ENCODE measurements at places on chromosomes 2 and 18. TPM values are rescaled to one million over a fixed set of nuclear protein-coding genes. Genes with fewer than 3 reads are reported as not detected.

Gene DCDC2C
- not detected for total RNA-seq

Gene SCN7A
- 71.0 TPM for total RNA-seq

Gene OSGEPL1
- total RNA-seq: 18.0 TPM

Gene MOCOS
- 0.31 TPM for total RNA-seq

Gene CDH2
- 6.5 TPM for total RNA-seq

Gene IL37
- not detected for total RNA-seq

Gene SULT1C4
- total RNA-seq: 34.4 TPM

Gene TNFAIP6
- total RNA-seq: 10.8 TPM

Gene IL36A
- 0.72 TPM for total RNA-seq

Gene ADRA2B
- total RNA-seq: 5.2 TPM

Gene ASIC4
- 0.10 TPM for total RNA-seq

Gene BCL11A
- total RNA-seq: 19.9 TPM

GRCh38 chr18:59697236-59697932 is at the start of gene CCBE1:
Gene CCBE1 (minus strand): TSS chr18:59697423.
- peak; percentile 76 for DNase-seq

- no peak for DNase-seq
These were observed 108.0 kb downstream of the DPP4 start for GRCh38 chr2:161965994-161966393.

GRCh38 chr2:48694149-48694548 is 61.4 kb downstream of the LHCGR start:
- DNase-seq: no peak

GRCh38 chr2:79189465-79189864 is 29.9 kb upstream of the REG3A start:
- DNase-seq: no peak

- peak; percentile 68 for DNase-seq
These were observed 365 bp downstream of the CUL3 start for GRCh38 chr2:224584785-224585210.

GRCh38 chr2:191412353-191412752 is 167.1 kb downstream of the MYO1B start:
- no peak for DNase-seq

- DNase-seq: peak; percentile 24
These were observed 371.9 kb downstream of the STK39 start for GRCh38 chr2:167875529-167875928.

DNA sequence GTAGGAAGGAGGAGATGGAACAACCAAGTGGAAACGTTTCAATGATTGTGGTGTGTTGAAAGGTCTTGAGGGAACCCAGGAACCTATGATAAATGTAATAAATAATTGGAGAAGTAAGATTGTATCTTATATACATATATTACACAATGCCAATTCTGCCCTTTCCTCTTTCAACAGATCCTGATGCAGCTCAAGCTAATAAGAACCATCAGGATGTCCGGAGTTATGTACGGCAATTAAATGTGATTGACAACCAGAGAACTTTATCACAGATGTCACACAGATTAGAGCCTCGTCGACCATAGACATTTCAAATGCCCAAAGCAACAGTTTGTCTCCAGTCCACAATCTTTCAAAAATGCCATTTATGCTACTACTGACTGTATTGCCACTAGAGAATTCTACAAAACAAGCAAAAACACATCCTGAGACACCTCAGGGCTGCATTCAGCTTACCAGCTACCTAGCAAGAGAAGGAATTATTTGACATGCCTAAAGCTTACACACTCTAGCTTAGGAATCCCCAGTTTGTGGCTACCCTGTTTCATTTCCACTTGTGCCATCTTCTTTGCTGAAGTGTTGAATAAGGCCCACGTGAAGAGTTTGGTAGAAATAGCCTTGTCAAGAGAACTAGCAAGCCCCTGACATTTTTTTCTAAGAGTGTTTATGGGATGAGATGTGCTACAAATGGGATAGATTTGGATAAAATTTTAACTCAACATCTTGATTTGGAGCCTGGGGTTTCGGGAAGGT is 24.0 kb upstream of the MAP3K20 start:
- DNase-seq: no peak

DNA sequence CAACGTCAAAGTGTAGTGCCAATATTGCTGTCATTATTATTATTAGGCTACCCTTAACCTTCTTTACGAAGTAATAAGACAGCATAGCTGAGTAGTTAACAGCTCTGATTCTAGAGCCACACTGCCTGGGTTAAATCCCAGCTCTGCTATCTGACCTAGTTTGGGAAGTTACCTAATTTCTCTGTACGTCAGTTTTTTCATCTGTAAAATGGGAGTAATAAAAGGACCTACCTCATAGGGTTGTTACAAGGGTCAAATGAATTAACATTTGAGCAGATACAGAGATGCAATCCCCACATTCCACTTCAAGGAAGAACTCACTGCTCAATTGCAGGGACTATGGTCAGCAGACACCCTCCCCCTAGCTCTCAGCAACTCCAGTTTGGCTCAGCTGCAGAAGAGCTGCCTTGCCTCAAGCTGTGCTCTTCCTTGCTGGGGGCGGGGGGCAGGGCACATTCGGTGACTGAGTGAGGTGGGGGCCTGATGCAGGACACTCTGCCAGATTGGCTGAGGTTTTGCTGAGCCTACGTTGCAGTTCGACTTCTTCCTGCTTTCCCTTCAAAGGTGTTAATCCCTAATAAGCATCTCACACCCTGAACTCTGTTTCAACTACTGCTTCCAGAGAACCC is 11.0 kb upstream of the LGALSL start:
- no peak for DNase-seq

- DNase-seq: peak; percentile 28
These were observed 95.3 kb upstream of the ALKAL2 start for GRCh38 chr2:383178-383577.

- DNase-seq: no peak
These were observed 91.6 kb downstream of the ZNF407 start for GRCh38 chr18:74689251-74689650.

- DNase-seq: no peak
These were observed 3.5 kb downstream of the ADCYAP1 start for GRCh38 chr18:907885-908757.

DNA sequence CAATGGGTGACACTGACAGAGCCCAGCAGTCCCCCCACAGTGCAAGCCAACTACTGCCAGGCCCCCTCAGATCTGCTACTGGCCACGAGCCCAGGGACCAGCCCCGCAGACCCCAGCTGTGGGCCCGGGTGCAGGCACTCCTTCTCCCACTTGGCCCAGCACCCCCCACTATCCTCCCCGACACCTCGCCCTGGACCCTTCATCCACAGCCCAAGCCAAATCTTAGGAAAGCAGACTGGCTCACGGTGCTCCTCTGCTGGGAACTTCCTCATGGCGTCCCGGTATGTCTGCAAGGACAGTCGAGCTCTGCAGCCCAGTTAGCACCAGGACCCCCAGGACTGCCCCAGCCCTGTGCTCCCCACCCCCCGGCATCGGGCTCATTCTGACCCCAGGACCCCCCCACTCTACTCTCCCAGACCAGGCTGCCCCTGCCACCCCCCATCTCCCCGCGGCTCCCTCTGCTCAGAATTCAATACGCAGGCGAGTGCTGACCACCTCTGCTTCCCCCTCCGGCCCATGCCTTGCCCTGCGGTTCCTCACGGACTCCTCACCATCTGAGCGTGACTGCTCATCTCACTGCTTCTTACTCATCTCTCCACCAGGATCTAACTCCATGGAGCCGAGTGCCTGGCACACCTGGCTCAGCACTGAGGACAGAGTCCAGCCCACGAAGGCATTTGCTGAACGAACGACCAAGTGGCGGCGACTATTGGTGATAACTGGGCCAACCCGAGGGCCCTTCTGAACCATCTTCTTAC is 85.7 kb downstream of the PXDN start:
- DNase-seq: no peak

GRCh38 chr18:79662034-79662433 is 17.6 kb upstream of the CTDP1 start:
- DNase-seq: no peak

- DNase-seq: no peak
These were observed 2.6 kb downstream of the TRAK2 start for GRCh38 chr2:201448701-201449100.

DNA sequence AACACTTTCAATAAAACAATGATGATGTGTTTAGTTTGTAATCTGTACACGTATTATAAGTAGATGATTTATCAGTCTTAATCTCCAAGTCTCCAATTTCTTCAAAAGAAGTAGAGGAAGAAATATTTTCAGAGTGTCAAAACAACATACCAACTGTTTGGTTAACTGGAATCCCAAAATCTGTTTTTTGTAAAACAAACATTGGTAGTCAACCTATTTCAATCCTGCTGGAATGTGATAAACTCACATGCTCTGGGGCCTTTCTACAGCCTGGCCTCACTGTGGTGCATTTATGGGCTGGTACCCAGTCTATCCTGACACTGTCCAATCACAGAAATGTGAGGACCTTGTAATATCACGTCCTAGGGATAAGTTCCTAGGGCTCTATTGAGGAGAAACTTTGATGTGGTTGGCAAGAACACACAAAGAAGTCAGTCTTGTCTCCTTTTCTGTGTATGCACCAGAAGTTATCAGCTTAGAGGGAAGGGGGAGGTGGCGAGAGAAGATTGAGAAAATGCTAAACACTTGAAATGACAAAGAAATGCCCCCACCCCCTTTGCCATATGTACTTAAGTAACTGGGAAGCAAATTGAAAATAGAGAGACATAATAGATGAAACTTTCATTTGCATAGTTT is 47.2 kb downstream of the PRKRA start:
- peak; percentile 24 for DNase-seq

DNA sequence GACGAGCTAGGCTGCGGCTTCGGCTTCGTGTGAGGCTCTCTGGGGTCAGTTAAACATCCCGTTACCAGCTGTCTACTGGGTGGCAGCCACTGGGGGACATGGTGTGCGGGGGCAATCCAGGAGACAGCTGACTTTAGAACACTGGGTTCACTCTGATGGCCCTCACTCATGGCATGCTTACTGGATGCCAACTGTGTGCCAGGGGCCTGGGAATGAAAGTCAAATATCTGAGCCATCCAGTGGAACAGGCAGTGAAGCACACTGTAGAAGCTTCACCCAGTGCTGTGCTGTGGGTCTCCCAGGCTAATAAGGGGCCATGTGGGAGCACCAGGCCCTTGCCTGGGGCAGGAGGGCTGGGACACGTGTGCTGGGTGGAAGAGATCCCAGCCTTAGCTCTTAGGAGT is 48.3 kb downstream of the GLI2 start:
- DNase-seq: no peak

- DNase-seq: peak; percentile 87
These were observed 190.1 kb upstream of the TNP1 start for GRCh38 chr2:217049956-217050355.

- DNase-seq: no peak
These were observed 4.8 kb upstream of the YES1 start for GRCh38 chr18:816869-817268.

GRCh38 chr2:176934869-176935415 is 277.7 kb upstream of the HNRNPA3 start:
- peak; percentile 61 for DNase-seq

DNA sequence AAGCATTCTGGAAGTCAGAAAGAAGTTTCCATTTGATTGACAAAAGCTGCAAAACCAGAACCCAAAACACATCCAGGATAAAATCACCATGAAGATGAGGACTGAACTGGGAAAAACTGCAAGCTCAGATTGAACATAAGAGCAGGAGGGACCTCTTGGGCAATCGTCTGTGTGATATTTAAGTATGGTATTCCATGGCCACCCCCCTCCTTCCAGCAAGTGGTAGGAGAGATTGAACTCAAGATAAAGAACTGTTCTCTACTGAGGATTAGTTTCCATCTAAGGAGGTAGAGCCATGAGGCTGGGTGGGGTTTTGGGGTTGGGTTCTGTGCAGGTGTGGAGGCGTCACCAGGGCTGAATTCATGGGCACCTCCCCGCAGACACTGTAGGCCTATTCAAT is 251.1 kb downstream of the NCKAP5 start:
- DNase-seq: no peak

DNA sequence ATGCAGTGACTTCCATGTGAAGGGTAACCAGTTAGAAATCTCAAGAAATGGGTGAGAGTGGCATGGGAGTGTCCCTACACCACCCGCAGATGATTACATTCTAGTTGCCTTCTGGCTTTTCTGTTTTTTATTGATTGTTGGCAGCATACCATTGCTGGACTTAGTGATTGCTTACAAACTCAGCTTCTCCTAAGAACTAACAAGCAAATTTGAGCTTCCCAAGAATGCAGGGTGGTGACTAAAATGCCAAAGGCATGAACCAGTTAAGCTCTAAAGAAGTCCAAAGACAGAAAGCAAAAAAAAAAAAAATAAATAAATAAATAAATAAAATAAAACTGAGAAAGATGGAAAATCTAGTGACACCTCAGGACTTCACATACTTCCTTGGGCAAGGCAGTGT is 245.5 kb upstream of the PARD3B start:
- no peak for DNase-seq

GRCh38 chr2:217360781-217361482 is 501.1 kb upstream of the TNP1 start:
- DNase-seq: no peak

GRCh38 chr18:36633961-36634412 is 194.8 kb downstream of the TPGS2 start:
- DNase-seq: no peak

DNA sequence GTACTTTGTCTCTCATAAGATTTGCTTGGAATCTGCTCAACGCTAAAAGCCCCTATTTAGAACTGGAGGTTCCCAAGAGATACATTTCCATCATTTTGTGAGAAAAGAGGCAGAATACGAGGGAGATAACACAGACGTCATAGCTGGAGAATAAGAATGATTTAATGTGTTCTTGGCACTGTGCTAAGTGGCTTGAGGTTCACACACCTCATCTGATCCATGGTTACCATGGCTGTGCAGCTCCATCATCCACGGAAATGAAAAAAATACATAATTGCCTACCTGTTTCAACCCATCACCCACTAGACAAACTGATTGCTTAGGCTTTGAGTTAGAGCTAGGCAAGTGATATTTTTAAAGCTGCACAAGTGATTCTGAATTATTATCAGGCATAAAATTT is 227.6 kb downstream of the SLC8A1 start:
- no peak for DNase-seq

DNA sequence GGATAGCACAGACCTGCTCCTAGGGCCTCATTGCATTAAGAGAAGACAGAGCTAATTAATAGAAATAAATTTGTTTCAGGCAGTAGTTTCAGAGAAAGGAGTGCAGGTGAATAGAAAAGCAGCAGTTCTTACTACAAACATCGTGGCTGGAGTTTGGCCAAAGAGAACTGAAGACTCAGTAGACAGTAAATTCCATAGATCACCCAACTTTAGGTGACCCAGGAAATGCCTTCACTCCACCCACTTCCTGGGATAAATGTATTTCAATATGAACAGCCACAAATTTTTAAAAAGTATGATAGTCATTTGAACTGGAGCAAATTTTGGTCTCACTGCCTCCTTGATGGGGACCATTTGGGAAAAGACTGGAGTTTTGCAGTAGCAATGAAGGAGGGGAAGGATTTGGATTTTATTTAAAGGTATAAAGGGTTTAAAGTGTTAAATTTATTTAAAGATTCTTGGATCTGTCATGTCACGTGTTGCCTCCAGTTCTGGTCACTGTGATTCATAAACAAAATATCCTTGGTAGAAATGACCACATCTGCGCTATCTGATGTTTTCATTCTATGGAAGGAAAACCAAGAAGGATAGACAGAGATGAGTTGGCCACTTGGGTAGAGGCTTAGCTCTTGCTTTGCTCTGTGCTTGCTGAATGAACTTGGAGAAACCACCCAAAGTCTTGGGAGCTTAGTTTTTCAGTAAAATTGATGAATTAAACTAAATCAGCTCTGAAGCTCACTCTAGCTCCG is 390.2 kb downstream of the THSD7B start:
- DNase-seq: no peak
